T-cell (primary cell): ENCODE measurements at places on chromosomes 12 and 14.

DNA sequence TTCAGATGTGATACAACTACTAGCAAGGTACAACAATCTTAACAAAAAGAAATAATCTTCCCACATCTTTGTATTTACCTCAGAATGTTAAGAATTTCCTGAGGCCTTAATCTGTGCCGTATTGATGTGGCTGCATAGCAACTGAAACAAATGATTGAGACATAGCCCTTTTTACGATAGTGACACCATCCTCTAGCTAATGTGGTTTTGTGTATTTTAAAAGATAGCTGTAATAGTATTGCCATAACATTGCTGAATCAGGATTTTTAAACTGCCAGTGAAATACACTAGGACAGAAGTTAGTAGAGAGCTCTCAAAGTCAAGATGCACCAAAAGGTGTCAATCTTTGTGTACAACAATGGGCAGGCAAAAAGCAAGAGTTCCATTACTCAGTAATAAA, 11.9 kb downstream of the NPAS3 start:
- no peak for DNase-seq

DNA sequence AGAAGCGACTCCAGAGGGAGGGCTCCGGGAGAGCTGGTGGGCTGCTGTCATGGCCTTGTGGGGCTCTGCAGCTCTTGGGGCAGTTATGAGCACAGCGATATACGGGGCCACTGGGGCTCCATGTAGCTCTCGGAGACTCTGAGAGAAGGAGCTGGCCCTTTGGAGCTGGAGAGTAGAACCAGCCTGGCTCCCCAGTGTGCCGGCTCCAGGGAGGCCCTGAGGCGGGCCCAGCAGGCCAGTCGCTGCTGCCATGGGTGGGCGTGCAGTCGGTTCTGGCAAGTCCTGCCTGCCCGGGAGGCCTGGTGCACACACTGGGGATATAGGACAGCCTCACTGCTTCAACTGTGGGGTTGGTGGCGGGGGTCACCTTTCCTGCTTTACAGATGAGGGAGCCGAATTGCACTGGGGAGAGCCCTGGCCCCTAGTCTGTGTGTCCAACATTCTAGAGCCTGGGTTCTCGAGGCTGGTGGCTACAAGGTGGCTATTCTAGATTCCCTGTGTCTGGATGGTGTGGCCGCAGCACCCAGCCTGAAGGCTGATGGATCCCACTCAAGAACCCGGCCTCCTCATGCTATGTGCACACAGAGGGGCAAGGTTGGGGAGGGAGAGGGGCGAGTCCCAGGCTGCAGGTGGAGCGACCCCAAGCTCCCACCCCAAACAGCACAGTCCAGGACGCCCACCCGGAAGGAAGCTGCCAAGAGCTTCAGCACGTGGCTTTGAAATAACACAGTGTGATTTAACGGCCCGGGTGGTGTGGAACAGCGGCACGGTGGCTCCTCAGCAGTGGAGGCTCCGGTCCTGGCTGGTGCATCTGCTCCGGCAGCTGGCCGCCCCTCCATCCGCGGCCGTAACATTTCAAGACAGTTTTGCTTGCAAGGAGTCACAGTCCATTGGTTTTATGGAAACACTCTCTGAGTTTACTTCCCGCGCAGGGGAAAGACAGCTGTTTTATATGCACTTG, 188.3 kb upstream of the C14orf180 start:
- peak; percentile 21 for DNase-seq

DNA sequence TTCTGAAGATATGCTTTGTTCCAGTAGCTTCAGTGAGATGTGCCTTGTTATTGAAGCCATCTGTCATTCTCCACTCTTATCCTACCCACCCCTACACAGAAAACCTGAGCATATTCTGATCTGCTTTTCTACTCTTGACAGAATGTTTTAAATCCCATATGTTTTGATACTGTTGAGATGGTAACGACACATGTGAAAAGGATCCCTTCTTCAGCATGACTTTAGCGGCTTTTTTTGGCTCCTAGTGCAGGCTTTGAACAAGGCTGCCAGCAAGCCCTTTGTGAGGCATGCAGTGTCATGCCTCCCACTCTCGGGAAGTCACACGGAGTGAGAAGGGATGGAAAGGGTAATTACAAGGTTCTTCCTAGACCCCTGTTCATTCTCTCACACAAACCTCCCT, 228.8 kb upstream of the RGS6 start:
- no peak for DNase-seq

GRCh38 chr12:53086361-53086760, 7.2 kb upstream of the SPRYD3 start:
- DNase-seq: no peak

DNA sequence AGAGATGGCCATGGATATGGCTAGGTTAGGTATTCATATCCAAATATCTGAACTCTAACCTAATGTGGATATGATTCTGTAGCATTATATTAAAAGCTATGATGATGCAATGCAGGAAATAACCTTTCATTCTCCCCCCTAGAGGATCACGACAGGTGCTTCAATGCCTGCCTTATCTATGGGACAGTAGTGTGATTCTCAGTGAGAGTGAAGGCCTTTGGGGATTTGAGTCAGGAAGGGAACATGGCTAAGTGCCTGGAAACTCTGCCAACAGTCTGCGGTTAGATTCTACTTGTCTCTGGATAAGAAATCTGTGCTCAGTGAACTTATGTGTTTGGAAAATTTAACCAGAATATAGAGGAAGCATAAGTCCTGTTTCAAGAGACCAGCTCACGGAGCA, 81.8 kb downstream of the SLC38A1 start:
- no peak for DNase-seq

GRCh38 chr12:119710374-119710964, 42.5 kb downstream of the PRKAB1 start:
- no peak for DNase-seq

DNA sequence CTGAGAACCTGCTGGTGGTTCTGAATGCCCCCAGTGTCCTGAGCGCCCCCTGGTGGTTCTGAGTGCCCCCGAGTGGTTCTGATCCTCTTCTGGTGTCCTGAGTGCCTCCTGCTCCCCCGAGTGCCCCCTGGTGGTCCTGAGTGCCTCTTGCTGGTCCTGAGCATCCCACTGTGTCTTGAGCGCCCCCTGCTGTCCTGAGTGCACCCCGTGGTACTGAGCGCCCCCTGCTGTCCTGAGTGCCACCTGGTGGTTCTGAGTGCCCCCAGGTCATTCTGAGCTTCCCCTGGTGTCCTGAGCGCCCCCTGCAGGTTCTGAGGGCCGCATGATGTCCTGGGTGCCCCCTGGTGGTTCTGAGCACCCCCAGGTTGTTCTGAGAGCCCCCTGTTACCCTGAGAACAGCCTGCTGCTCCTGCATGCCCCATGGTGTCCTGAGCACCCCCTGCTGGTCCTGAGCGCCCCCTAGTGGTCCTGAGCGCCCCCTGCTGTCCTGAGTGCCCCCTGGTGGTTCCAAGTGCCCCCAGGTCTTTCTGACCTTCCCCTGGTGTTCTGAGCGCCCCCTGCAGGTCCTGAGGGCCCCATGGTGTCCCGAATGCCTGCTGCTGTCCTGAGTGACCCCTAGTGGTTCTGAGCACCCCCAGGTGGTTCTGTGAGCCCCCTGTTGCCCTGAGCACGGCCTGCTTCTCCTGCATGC, 1165.4 kb downstream of the TMEM121 start:
- peak; percentile 29 for DNase-seq

DNA sequence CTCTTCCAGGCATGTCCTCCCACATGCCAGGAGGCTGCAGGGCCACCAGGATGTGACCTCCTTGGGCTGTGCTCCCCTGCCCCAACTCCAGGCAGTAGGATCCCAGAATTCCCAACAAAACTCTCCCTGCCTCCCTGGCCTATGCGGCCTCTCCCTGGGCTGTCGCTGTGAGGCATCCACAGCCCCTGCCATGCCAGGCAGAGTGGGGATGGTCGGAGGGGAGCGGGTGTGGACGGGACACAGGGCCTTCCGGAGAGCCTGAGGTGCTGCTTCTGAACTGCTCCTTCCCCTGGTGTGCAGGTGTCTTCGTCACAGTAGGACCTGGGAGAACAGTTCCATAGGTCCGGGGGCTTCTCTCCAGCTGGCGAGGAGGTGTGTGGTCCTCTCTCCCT, 18.3 kb downstream of the GPR132 start:
- DNase-seq: no peak

DNA sequence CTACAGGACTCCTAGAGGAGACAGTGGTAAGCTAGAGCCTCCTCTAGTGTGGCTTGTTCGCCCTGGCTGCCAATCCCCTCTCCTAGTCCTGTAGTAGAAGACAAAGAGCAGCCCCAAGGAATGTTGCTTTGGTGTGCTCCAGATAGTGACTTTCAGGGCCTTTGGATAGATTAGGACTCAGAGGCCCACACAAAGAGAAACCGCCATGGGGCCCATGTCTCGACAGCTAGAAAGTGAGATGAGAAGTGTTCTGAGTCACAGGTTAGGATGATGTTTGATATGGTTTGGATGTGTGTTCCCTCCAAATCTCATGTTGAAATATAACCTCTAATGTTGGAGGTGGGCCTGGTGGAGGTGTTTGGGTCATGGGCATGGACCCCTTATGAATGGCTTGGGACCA, 51.8 kb upstream of the JDP2 start:
- DNase-seq: no peak
